NCI-H524 treated with DMSO at 0.1 percent for 48 hours (cell line): ENCODE measurements at places on chromosomes 3 and 15.

- no peak for DNase-seq
Measured at GRCh38 chr15:39714251-39714650, 68.4 kb downstream of the FSIP1 start.

- no peak for DNase-seq
Measured at GRCh38 chr15:27722102-27722501, 377.0 kb downstream of the OCA2 start.

DNA sequence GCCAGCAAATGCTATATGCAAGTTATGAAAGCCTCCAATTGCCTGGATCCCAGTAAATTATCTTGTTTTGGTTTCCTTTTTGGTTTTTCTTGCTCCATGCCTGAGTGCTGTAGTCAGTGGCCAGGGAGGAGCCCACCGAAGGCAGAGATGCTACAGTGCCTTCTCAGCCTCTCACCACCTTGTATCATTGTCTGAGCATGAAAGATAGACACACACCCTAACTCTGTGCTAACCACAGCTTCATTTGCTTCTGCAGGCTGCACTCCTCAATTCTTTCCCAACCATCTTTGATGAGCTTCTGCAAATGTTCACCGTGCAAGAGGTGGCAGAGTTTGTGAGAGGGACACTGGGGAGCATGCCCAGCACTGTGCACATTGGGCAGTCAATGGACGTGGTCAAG lies 114.5 kb upstream of the MANF start:
- DNase-seq: no peak

DNA sequence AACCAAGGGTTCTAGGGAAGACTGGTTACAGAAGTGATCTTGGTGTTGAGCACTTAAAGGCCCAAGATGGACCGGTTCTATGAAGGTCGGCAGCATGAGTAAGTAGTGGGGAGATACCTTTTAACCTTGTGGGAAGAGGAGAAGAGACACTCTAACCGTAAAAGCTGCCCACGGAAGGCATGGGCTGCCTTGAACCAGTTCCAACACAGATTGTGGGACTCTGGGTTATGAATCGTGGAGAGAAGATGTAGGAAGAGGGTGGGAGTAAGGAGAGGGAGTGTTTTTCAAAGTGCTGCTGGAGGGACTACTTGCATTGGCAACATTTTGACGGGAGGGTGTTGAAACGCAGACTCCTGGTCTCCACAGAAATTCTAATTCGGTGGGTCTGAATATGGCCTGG lies 67.1 kb downstream of the CRYGS start:
- DNase-seq: no peak

DNA sequence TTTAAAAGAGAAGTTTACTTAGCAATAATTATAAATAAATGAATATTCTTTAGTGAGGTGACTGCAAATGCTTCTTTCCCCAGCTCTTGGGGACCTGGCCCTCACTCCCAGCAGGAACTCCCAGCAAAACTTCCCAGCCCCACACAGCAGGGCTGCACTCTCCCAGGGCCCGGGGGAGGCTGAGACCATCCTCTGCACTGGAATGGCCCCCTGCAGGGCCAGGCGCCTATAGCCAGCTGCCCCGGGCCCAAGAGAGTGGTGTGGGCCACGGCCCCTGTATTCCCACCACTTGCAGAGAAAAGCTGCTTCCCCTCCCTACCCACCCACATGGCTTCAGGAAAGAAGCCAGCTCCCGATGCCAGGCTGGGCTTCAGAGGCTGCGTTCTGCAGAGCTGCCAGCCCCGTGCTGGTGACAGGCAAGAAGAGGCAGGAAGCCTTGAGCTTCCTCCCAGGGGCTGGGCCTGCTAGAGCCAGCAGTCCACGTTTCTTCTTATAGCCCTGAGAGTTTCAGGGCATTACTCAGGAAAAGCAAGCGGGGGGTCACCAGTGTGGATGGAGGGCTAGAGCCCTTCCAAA lies 20.0 kb downstream of the IDH2 start:
- no peak for DNase-seq

DNA sequence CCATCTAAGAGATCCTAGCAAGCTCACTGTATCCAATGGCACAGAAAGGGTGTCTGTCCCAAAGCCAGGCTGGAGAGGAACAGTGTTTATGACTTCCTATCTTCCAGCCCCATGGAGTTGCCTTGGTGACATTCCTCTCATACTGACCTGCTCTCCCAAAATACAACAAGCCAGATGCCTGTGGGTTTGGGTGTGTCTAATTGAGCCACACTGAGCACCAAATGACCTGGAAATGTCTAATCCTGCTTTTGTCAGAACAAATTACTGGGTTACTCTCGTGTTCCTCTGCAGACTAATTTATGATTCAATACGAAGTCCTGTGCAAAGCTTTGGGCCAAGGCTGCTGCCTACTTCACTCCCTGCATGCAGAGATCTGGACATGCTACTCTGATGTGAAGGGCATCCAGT lies 98.1 kb upstream of the STRIT1 start:
- no peak for DNase-seq

DNA sequence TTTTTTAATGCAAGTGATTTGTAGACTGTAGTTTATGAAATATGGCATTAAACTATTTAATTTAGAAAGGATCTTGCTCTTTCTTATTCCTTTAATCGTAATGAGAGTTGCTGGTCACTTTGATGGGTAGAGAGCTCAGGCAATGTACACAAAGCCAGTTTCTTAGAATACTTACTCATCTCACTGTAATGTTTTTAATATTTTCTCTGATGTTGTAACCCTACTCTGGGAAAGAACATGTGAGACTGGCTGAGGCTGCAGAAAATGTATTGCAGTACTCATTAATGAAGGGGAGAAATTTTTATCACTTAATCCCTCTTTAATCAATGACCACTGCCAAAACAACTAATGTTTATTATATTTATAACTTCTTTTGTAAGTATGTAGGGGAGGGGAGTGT lies 479.4 kb upstream of the KCNMB2 start:
- DNase-seq: no peak

DNA sequence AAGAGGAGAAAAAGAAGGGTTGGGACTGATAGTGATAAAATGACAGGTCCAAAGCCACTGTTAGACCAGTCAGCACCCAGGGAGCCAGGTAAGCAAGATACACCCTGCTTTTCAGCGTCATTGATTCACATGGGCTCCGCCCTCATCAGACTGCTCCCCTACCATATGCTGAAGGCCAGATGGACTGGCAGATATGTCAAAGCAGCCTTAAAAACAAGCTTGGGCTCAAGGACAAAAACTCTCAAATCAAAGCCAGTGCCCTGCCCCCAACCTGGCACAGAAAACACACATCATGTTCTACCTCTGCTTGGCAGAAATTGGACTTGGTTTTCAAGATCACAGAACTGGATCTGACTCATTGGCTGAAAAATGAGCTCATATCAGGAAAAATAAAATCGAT lies 33.4 kb downstream of the SH3BP5 start:
- peak; percentile 80 for DNase-seq

- DNase-seq: no peak
Measured at GRCh38 chr3:63724987-63725386, 72.5 kb downstream of the SNTN start.

DNA sequence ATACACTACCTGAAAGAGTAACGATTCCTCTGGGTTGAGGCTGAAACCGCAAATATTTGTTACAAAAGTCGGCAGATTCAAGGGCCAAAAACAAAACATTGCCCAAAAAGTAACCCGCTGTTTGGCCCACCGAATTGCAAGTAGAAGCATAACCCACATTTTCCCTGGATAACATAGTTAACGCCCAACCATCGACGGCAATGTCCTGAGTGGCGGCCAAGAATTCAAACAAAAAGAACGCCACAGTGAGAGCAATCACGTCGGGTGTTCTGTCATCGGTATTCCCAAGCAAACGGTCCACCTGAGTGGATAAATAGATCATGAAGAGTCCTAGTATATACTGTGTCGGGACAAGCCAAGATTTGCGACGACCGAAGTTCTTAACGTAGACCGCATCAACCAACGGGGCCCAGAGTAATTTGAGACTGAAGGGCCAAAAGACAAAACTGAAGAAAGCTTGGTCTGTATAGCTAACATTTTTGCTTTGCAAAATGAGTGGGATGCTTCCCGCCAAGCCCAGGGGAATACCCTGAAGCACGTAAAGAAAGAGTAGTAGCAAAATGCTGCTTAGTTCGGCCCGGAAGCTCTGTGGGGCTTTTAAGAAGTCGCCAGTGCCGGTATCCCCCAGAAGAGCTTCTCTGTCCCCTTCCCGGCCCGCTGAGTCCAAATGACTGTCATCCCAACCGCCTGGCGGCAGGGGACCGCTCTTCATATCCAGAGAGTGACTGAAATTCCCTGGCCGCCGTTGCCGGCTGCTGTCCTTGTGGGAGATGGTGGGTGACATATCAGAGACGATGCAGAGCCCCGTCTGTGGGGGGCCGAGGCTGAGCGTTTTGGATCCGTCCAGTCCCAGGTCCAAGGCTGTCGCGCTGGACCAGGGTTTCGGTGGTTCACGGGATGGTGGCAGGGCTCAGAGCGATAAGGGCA lies 750 bp downstream of the SLC33A1 start:
- DNase-seq: no peak

GRCh38 chr3:129435367-129435766 lies 4.4 kb downstream of the MBD4 start:
- DNase-seq: no peak

- no peak for DNase-seq
Measured at GRCh38 chr3:188855675-188856074, 316.1 kb upstream of the TPRG1 start.

- DNase-seq: no peak
Measured at GRCh38 chr3:18745472-18745871, 320.3 kb upstream of the SATB1 start.

GRCh38 chr15:85361323-85361722 lies 19.1 kb upstream of the AKAP13 start:
- DNase-seq: no peak
